ENCODE measurements at places on chromosomes 5 and 9. TPM values are rescaled to one million over a fixed set of nuclear protein-coding genes. Genes with fewer than 3 reads are reported as not detected.

- DNase-seq = no peak
- H3K36me3 ChIP-seq = no peaks in the 10 kb centered on the region
- no peak overlapping the region for H3K27ac ChIP-seq
- no peaks in the 10 kb centered on the region for H3K4me1 ChIP-seq
- H3K27me3 ChIP-seq = no peaks in the 10 kb centered on the region
Measured at GRCh38 chr5:97967292-97967691, 784.2 kb upstream of the RIOK2 start.

GRCh38 chr9:121976751-121977150 lies 116.4 kb downstream of the TTLL11 start:
- no peak overlapping the region for H3K27ac ChIP-seq
- DNase-seq = no peak
- no peak overlapping the region for H3K4me3 ChIP-seq

DNA sequence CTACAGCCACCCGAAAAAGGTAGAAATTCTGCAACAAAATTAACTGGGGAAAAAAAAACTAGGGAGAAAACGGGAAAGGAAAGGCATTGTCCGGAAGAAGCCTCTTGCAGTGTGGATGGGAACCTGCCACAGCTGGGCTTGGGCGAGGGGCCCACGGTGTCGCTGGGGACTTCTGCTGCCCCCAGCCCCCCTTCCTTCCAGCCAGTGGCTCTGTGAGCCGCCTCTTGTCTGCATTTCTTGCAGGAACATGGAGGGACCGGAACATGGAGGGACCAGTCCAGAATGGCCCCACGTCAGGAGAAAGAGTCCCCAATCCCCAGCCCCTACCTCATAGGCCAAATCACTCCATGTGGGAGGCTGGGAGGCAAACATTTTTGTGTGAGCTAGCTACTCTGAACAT lies 36.9 kb upstream of the EXOC3 start:
- peaks cover 27% of the 10 kb centered on the region for H3K4me1 ChIP-seq
- DNase-seq = no peak
- H3K4me3 ChIP-seq = no peak overlapping the region
- no peak overlapping the region for H3K27ac ChIP-seq
- H3K27me3 ChIP-seq = no peaks in the 10 kb centered on the region

Gene ACSL6
- 34.0 TPM for total RNA-seq

- H3K27me3 ChIP-seq = no peaks in the 10 kb centered on the region
- H3K4me3 ChIP-seq = no peak overlapping the region
- peaks cover 2% of the 10 kb centered on the region for H3K4me1 ChIP-seq
- H3K27ac ChIP-seq = no peak overlapping the region
Measured at GRCh38 chr9:115373710-115374045, 255.7 kb upstream of the TNC start.

DNA sequence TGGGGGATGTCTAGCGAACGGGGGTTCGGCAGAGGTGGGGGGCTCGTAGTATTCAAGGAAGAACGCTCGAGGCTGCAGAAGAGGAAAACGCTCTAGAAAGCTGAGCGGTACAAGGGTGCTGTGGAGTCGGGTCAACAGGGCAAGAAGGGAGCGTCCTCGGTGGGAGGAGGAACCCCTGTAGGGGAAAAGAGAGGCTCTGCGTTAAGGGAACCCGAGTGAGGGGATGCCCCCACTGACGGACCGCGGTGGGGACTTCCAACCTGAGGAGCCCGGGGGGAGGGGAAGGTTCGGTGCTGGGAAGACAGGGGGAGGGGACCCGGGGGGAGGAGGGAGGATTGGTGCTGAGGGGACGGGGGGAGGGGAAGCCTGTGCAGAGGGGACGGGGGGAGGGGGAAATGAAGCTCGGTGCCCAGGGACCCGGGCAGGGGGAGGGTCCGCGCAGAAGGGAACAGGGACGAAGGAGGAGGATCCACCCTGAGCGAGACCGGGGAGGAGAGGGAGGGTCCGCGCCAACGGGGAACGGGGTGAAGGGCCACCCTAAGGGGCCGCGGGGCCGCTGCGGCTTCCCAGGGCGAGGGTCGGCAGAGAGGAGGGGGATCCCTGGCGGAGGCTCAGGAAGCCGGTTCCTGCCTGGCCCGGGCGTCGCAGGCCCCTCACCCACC lies 621 bp downstream of the NR6A1 start:
- no peaks in the 10 kb centered on the region for H3K36me3 ChIP-seq
- peaks cover 30% of the 10 kb centered on the region for H3K4me1 ChIP-seq
- peak overlapping the region; percentile 87 for H3K4me3 ChIP-seq

DNA sequence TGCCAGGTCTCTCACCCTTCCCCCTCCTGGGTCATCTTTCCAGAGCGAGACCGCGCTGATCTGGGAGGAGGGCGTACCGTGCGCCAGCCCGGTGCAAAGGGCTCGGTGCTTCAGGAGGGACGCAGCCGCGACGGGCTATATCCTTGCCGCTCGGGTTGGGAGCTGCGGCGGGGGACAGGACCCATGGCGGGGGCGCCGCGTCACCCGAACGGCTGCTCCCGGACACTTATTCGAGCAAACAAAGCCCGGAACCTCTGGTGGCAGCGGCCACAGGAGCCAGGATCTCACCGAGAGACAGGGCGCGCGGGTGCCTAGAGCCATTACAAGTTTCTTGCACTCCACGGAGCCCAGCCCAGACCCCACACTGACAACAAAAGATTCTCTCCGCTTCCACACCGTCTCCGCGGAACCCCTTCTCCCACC lies 1.3 kb downstream of the SEMA6A start:
- no peaks in the 10 kb centered on the region for H3K36me3 ChIP-seq
- peaks cover 20% of the 10 kb centered on the region for H3K4me1 ChIP-seq
- H3K27ac ChIP-seq = no peak overlapping the region
- peak overlapping the region; percentile 4 for H3K4me3 ChIP-seq
- no peak for DNase-seq

Gene CAPSL
- 1.2 TPM for total RNA-seq

- DNase-seq = no peak
- peaks cover 5% of the 10 kb centered on the region for H3K4me1 ChIP-seq
- peak overlapping the region; percentile 65 for H3K4me3 ChIP-seq
- no peak overlapping the region for H3K27ac ChIP-seq
- peaks cover 32% of the 10 kb centered on the region for H3K36me3 ChIP-seq
Measured at GRCh38 chr9:136942881-136943230, 1.7 kb downstream of the FBXW5 start.
